Activated CD4-positive, alpha-beta memory T cell treated with anti-CD3 and anti-CD28 coated beads, Interleukin-2, amount 10 ng/mL, durations not matched to agents 7 days and 5 days (primary cell): ENCODE measurements at places on chromosomes 12 and 14.
A peak's percentile ranks its signal among the peaks of the same experiment; 100 is the strongest.

GRCh38 chr12:64729909-64730587, 29.2 kb downstream of the GNS start:
- no peak for DNase-seq

GRCh38 chr12:25813843-25814242, 144.6 kb upstream of the RASSF8 start:
- DNase-seq, result no peak

DNA sequence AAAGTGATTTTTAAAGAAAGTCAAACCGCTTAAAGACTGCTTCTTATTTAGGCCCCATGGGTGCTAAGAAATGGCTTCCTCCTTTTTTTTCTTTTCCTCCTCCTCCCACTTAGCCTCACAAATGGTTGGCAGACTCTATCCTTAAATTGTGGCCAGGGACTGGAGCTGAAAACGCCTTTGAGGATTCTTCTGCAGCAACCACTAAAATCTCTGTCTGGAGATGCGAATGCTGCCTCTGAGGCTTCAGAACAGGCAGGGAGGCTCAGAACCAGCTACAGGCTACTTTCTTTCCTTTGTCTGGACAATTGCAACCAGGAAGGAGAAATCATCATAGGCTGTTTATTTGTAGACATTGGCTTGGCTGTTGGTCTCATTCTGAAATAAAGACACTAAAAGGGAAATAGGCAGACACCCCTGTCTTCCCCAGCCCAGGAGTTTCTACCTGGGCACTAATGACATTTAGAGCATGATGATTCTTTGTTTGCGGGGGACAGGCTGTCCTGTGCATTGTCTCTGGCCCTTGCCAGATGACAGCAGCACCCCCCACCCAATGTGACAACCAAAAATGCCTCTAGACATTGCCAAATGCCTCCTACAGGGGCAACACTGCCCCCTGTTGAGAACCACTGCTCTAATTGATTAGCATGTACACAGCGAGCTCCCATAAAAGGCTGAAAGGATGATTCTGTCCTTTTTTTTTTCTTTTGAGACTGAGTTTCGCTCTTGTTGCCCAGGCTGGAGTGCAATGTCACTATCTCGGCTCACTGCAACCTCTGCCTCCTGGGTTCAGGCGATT, 50.3 kb downstream of the MAP1LC3B2 start:
- peak; percentile 38 for DNase-seq

DNA sequence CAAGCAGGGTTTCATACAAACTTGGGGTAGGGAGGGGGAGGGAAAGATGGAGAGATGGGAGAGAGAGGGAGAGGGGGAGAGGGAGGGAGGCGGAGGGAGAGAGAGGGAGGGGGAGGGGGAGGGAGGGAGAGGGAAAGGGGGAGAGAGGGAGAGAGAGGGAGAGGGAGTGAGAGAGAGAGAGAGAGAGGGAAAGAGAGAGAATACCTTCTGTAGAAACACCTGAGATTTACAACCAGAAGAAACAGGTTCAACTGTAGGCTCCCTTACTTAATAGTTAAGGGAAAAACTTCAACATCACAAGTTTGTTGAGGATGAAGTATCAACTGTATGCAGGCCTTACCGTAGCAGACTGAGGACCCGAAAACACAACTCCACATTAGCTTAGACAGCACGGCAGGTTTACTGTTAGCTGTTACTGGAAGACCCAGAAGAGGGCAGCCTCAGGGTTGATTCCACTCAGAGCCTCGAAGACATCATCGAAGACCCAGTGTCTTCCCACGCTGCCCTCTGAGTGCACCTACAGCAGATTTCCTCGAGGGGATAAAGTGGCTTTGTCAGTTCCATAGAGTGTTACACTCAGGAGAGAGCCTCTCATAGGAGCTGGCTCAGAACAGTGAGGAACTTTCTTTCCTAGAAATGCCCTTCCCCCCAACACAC, 72.4 kb downstream of the NT5DC3 start:
- no peak for DNase-seq

GRCh38 chr12:4441355-4442335, 4.0 kb downstream of the FGF6 start:
- DNase-seq, result peak; percentile 5

GRCh38 chr12:133234971-133235370, 706 bp downstream of the ANHX start:
- DNase-seq, result no peak

- DNase-seq, result peak; percentile 73
Measured at GRCh38 chr12:49777800-49778748, 36.7 kb downstream of the TMBIM6 start.

DNA sequence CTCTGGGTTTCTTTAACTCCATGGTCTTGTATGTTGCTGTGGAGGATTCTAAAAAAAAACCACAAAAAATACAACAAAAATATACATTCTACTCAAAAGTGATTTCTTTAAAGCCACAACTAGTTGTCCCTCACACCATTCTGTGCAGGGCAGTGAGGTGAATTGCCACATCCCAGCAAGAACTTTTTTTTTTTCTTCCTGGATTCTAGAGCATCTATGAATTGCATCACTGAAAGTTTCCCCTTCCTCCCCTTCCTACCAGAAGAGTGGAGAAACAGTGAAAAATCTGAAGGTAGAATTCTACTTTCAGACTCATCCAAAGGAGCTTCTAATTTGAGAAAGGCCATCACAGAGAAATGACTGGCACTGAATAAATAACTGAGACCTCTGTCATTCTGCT, 395.3 kb downstream of the AEBP2 start:
- DNase-seq, result no peak

DNA sequence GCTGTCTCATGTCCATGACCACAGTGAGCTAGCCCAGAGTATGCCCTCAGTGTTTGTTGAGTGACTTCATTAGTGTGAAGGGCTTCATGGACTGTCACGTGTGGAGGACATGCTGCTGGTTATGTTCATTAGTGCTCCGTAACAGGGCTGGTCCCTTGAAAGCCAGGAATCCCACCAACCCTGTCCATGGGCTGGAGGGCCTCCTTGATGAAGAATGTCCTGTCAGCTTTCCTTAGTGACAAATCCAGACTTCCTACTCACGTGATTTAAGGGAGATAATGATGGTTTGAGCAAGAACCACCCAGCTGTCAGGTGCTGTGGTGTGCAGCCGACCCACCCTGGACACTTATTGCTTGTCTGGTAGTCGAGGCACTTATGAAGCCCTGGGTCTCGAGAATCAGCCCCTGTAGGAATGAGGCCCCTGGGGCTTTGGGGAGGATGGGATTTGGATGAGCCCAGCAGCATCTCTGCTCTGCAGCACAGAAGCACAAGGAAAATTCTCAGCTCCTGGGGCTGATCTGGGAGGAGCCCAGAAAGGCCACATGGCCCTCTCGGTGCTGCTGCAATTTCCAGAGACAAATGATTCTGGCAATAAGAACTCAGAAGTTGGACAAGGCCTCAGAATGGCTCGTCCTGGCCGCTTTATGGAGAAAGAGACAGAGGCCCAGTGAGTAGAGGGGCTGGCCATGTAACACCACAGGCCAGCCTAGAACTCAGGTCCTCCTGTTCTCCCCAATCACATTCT, 37.2 kb upstream of the FAM181A start:
- no peak for DNase-seq

GRCh38 chr12:124080649-124081048, 107.6 kb downstream of the ZNF664 start:
- DNase-seq, result no peak

DNA sequence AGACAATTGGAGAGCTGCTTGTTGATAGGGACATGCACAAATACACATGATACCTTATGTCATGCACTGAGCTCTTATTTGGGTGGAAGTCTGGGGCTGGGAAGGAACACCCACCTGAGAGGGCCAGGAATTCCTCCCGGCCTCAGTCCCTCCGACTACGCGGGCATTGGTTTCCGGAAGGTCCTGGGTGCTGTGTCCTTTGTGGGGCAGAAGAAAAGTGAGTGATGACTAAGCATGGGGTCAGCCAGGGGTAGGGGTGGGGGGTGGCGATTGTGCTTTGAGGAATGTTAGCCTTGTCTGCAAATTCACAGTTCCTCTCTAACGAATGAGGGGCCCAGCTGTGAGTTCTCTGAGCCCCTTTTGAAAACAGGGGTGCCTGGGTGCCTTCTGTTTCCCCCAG, 798 bp downstream of the CELA1 start:
- no peak for DNase-seq

- no peak for DNase-seq
Measured at GRCh38 chr12:23277831-23278230, 652.9 kb downstream of the ETNK1 start.

- DNase-seq, result no peak
Measured at GRCh38 chr12:10718279-10718821, 4.8 kb downstream of the YBX3 start.

GRCh38 chr12:89286501-89286900, 65.8 kb downstream of the DUSP6 start:
- no peak for DNase-seq

DNA sequence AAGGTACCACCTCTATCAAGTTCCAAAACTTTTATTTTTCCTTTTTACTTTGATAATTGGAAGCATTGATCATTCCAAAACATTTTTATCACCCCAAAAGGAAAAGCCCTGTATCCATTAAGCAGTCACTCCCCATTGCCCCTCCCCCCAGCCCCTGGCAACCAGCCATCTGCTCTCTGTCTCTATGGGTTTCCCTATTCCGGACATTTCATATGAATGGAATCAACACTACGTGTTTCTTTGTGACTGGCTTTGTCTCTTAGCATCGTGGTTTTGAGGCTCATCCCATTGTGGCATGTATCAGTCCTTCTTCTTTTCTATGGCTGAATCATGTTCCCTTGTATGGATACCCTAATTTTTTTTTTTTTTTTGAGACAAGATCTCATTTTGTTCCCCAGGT, 18.0 kb upstream of the PHETA1 start:
- no peak for DNase-seq

DNA sequence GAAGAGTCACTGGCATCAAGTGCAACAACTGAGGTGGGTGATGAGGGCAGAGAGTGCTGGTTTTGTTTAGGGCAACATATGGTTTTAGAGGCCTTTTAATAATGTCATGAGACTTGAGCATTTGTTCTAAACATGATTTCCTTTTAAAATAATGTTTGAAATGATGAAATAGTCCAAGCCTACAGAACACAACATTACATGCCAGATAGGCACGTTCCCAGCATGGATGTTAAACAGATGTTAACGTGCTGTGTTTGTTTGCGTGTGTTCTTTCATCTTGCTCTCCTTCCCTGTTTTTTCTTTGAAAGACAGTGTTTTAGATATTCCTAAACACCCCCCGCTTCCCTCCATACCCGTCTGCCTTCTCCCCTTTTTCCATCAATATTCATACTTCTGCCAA, 82.3 kb downstream of the RGS6 start:
- DNase-seq, result no peak

GRCh38 chr14:52885230-52885629, 65.6 kb downstream of the FERMT2 start:
- no peak for DNase-seq

- DNase-seq, result no peak
Measured at GRCh38 chr12:3204730-3205531, 127.8 kb downstream of the TSPAN9 start.

- no peak for DNase-seq
Measured at GRCh38 chr12:64670019-64670418, 59.7 kb downstream of the RASSF3 start.

GRCh38 chr12:3307389-3307788, 183.6 kb upstream of the PRMT8 start:
- no peak for DNase-seq

GRCh38 chr14:19920021-19920657, at the start of gene OR4K5:
TSS of gene OR4K5 (plus strand) at chr14:19920607. CDS start at chr14:19920607, 0 bp downstream.
- DNase-seq, result no peak

- DNase-seq, result no peak
Measured at GRCh38 chr14:29892327-29892726, 35.3 kb downstream of the PRKD1 start.

- no peak for DNase-seq
Measured at GRCh38 chr12:124481257-124481750, 86.1 kb downstream of the NCOR2 start.
